ENCODE measurements at places on chromosomes 4 and X. TPM values are rescaled to one million over a fixed set of nuclear protein-coding genes. Genes with fewer than 3 reads are reported as not detected.

The BRS3 gene
- not detected for total RNA-seq

The VCX3A gene
- total RNA-seq, result not detected

The OTUD5 gene
- 25.2 TPM for total RNA-seq

The ARMCX1 gene
- 38.5 TPM for total RNA-seq

The ALAS2 gene
- not detected for total RNA-seq

The SPANXN5 gene
- not detected for total RNA-seq

The LIMCH1 gene
- total RNA-seq, result 17.9 TPM

The CCKAR gene
- not detected for total RNA-seq

The TDO2 gene
- total RNA-seq, result not detected

The PI4K2B gene
- 20.7 TPM for total RNA-seq

The FABP2 gene
- not detected for total RNA-seq

The FHL1 gene
- total RNA-seq, result 41.4 TPM

The BEND4 gene
- total RNA-seq, result 0.19 TPM

The PNCK gene
- 0.09 TPM for total RNA-seq

The RBM47 gene
- total RNA-seq, result 0.09 TPM

The HSFX1 gene
- total RNA-seq, result 0.36 TPM

The SMIM10L2A gene
- total RNA-seq, result 0.38 TPM

The GABRQ gene
- total RNA-seq, result not detected

The IGFBP7 gene
- 483 TPM for total RNA-seq

The TNMD gene
- not detected for total RNA-seq

The RHOXF1 gene
- total RNA-seq, result not detected

The TLR10 gene
- not detected for total RNA-seq

The COL25A1 gene
- 4.6 TPM for total RNA-seq

The EDA gene
- total RNA-seq, result 2.4 TPM

The GIMD1 gene
- total RNA-seq, result not detected

The CXCL1 gene
- total RNA-seq, result 33.4 TPM

The PAGE1 gene
- total RNA-seq, result not detected

The BST1 gene
- total RNA-seq, result 13.3 TPM

The ARR3 gene
- not detected for total RNA-seq

The CENPE gene
- total RNA-seq, result 20.8 TPM

The PITX2 gene
- not detected for total RNA-seq

The MSANTD1 gene
- 0.27 TPM for total RNA-seq

The KIT gene
- total RNA-seq, result 13.9 TPM

The INTS12 gene
- total RNA-seq, result 15.1 TPM

The PNMA6A gene
- total RNA-seq, result 0.99 TPM

The POU4F2 gene
- not detected for total RNA-seq

The DKC1 gene
- 59.9 TPM for total RNA-seq

The SPANXB1 gene
- not detected for total RNA-seq

The CTAG1B gene
- total RNA-seq, result not detected

The MRPS18C gene
- 34.3 TPM for total RNA-seq

The MAMLD1 gene
- total RNA-seq, result 0.85 TPM

The CDS1 gene
- 0.09 TPM for total RNA-seq

The PNMA6F gene
- not detected for total RNA-seq

The PAGE5 gene
- total RNA-seq, result not detected

The GLUD2 gene
- 1.2 TPM for total RNA-seq

The FAM184B gene
- total RNA-seq, result not detected

The NLRP2B gene
- under 0.01 TPM for total RNA-seq

The DCAF8L2 gene
- 0.19 TPM for total RNA-seq

The UFSP2 gene
- 36.7 TPM for total RNA-seq

The ARHGEF6 gene
- total RNA-seq, result 4.8 TPM

The SHROOM2 gene
- total RNA-seq, result 5.7 TPM

The MAP9 gene
- total RNA-seq, result 3.4 TPM

The FREM3 gene
- under 0.01 TPM for total RNA-seq

The NFXL1 gene
- 6.4 TPM for total RNA-seq

The KLF8 gene
- 0.09 TPM for total RNA-seq

The RBM10 gene
- total RNA-seq, result 67.9 TPM

The HEPH gene
- total RNA-seq, result 0.47 TPM

The MAGEA9B gene
- total RNA-seq, result not detected

Data from endothelial cell of coronary artery (primary cell).